ENCODE measurements at places on chromosomes 16 and 17. TPM values are rescaled to one million over a fixed set of nuclear protein-coding genes. Genes with fewer than 3 reads are reported as not detected.

The LGALS9 gene
- total RNA-seq = 120 TPM

The CD300E gene
- total RNA-seq = not detected

The FBXW10B gene
- total RNA-seq = not detected

The TLCD1 gene
- total RNA-seq = 3.4 TPM

The CCL3 gene
- total RNA-seq = not detected

The PTX4 gene
- total RNA-seq = 0.18 TPM

The CCL22 gene
- total RNA-seq = not detected

The EPOP gene
- 2.8 TPM for total RNA-seq

The CA4 gene
- total RNA-seq = 4.0 TPM

The PITPNM3 gene
- total RNA-seq = 0.15 TPM

The OSGIN1 gene
- total RNA-seq = 4.1 TPM

The ZFP3 gene
- total RNA-seq = 2.5 TPM

The SLFN14 gene
- 0.18 TPM for total RNA-seq

The CES3 gene
- not detected for total RNA-seq

The STH gene
- total RNA-seq = not detected

The TBC1D3E gene
- total RNA-seq = not detected

The CRYM gene
- 8.1 TPM for total RNA-seq

The LGALS9B gene
- not detected for total RNA-seq

The MT1H gene
- total RNA-seq = not detected

The FBXW10 gene
- not detected for total RNA-seq

The PYDC1 gene
- not detected for total RNA-seq

The BCL6B gene
- 180 TPM for total RNA-seq

The HP gene
- total RNA-seq = not detected

The MT1G gene
- not detected for total RNA-seq

The CPHXL2 gene
- not detected for total RNA-seq

The AGRP gene
- total RNA-seq = not detected

The PRR15L gene
- not detected for total RNA-seq

The CCL2 gene
- 406 TPM for total RNA-seq

The PRPSAP1 gene
- total RNA-seq = 79.1 TPM

The WDR90 gene
- total RNA-seq = 17.4 TPM

The GP1BA gene
- not detected for total RNA-seq

The TBX4 gene
- total RNA-seq = not detected

The C16orf95 gene
- total RNA-seq = 1.6 TPM

The TAC4 gene
- not detected for total RNA-seq
